T-helper 2 cell (primary cell): ENCODE measurements at places on chromosomes 6 and 20.

DNA sequence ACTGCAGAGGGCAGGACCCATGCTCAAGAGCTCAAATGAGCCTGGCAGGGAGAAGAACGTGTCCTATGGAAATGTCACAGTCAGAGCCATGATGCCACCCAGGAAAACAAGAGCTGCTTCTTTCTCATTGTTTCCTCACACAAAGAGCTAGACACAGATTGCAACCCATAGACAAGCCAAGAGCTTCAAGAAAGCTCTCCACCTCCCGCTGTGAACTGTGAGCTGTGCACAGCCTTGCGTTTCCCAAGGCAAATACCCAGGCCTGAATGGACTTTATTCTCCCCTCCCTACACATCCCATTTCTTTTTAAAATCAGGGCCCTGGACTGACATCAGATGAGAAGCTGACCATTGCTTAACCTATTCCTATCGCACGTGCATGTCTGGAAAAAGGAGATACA lies 388.8 kb downstream of the RNGTT start:
- DNase-seq = no peak

- DNase-seq = no peak
Measured at GRCh38 chr6:71656121-71656520, 230.2 kb upstream of the RIMS1 start.

DNA sequence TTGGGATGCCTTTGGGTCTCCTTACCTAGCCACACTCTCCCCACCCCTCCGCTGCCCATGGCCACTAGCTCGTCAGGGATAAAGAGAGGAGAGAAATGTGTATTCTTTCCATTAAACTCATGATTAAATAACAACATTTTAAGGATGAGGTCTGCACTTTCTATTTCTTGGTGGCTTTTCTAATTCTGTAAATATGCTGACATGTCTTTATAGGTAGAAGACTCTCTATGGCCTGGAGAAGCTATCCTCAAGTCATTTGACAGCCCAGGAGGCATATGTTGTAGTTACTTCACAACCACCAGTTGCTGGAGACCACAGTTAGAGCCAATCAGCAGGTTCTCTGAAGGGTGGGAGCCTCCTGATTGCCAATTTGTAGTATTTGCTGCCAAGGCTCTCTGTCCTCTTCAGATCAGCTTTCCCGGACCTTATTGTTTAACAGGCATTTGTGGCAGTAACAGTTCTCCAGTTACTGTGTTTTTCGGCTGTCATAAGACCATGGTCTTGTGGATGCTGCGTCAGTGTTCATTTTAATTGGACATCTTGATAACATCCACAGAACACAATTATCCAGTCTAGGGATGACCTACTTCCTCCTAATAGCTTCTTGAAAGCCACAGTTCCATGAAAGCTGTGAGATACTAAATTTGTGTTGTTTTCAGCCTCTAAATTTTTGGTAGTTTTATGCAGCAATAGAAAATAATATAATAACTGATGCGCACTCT lies 205.0 kb upstream of the KCNQ5 start:
- DNase-seq = no peak

DNA sequence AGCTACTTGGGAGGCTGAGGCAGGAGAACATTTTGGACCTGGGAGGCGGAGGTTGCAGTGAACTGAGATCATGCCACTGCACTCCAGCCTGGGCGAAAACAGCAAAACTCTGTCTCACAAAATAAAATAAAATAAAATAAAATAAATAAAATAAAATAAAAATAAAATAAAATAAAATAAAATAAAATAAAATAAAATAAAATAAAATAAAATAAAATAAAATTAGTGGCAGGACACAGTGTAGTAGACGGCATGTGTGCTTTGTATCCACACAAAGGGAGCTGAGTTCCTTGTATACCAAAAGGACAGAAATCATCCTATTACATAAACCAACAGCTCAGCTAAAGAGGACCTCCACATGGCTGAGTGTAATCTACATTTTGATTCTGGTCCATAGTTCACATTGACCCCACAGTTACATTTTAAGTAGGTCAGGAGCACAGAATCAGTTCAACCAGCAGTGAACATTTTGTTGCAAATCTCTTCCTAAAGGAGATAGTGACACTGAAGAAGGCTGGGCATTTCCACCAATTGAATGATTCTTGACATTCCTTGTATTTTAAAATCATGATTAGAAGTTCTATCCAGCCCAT lies 91.7 kb upstream of the MAP7 start:
- no peak for DNase-seq

GRCh38 chr6:13695252-13695651 lies 16.4 kb downstream of the RANBP9 start:
- no peak for DNase-seq

GRCh38 chr6:165662041-165662748 lies 846 bp downstream of the PDE10A start:
- DNase-seq = peak; percentile 30

GRCh38 chr20:56002908-56003800 lies 2.2 kb downstream of the CBLN4 start:
- no peak for DNase-seq

DNA sequence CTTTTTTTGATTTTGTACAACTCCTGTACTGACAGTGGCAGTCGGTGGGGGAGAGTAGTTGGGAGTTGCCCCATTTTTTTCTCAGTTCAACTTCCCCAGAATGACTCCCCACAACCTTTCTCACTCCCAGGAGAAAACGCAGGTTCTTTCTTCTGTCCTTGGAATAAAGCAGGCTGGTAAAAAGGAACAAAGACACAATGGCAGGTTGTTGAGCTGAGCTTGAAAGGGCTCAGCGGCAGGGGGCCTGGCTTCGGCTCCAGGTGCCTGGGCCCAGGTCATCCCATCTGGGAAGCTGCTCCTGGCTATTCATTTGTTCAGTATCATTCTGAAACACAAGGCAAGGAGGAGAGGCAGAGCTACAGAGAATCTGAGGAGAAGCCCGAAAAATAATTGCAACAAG lies 46.2 kb downstream of the PROKR2 start:
- no peak for DNase-seq

GRCh38 chr6:149235130-149235561 lies 82.4 kb upstream of the TAB2 start:
- no peak for DNase-seq

DNA sequence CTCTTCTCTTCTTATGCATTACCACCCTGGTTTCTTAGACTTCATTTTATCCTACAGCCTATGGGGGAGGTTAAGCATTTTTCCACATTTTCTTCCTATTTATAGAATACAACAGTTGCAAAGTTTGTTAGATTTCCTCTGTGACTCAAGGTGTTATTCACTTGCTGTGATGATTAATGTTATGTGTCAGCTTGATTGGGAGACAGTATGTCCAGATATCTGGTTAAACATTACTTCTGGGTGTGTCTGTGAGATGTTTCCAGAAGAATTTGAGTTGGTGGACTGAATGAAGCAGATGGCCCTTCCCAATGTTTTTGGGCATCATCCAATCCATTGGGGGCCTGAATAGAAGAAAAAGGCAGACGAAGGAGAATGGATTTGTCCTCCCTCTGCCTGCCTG lies 131.3 kb downstream of the C6orf118 start:
- DNase-seq = no peak

- DNase-seq = no peak
Measured at GRCh38 chr6:10769419-10769818, 21.8 kb downstream of the TMEM14B start.

GRCh38 chr20:33671573-33672288 lies 2.5 kb downstream of the NECAB3 start:
- no peak for DNase-seq

GRCh38 chr6:166921570-166921969 lies 34.8 kb downstream of the RNASET2 start:
- DNase-seq = no peak

GRCh38 chr6:1496092-1496491 lies 106.7 kb downstream of the FOXF2 start:
- DNase-seq = no peak

- no peak for DNase-seq
Measured at GRCh38 chr6:119066517-119066916, 11.9 kb downstream of the FAM184A start.

DNA sequence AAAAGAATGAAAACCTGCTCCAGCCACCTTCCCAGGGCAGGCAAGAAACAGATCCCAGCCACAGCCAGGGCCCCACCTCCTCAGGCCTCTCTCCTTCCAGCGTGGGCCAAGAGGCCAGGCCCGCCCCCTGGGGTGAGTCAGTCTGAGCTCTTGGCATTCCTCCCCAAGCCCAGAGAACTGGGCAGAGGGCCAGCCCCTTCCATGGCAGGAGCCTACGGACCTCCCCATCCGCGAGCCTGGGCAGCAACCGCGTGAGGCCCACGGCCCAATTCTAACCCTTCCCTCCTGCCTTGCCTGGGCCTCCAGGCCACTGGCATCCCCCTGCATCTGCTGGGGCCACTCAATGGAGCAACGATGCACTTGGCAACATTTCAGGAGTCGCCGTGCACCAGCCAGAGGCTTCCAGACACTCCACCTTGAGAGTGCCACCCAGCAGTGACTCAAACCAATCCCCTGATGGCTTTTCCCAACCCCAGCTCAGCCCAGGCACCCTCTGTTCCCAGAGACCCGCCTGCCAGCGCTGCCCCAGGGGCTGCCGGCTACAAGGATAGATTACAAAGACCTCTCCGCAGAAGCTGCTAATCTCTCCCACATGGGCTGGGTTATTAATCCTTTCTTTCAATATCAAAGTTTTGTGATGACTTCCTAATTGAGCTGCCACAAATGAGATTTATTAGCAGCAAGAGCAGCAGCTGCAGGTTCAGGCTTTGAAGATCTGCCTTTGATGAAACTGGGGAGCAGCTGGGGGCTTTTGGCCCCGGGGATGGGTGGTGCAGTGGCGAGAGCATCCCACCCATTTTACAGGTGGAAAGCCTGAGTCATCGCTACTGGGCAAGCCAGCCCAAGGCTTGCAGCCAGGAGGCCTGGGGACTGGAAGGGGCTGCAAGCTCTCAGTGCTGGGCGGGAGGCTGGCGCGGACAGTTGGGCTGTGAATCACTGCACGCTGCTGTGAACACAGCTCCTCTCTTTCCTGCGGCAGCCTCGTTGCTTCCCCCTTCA lies 85.7 kb downstream of the NFATC2 start:
- no peak for DNase-seq

- DNase-seq = no peak
Measured at GRCh38 chr20:3405696-3406358, 1.6 kb downstream of the DNAAF9 start.

GRCh38 chr6:156849806-156850205 lies 72.6 kb downstream of the ARID1B start:
- no peak for DNase-seq

- DNase-seq = no peak
Measured at GRCh38 chr6:38805692-38806091, 90.6 kb downstream of the DNAH8 start.

DNA sequence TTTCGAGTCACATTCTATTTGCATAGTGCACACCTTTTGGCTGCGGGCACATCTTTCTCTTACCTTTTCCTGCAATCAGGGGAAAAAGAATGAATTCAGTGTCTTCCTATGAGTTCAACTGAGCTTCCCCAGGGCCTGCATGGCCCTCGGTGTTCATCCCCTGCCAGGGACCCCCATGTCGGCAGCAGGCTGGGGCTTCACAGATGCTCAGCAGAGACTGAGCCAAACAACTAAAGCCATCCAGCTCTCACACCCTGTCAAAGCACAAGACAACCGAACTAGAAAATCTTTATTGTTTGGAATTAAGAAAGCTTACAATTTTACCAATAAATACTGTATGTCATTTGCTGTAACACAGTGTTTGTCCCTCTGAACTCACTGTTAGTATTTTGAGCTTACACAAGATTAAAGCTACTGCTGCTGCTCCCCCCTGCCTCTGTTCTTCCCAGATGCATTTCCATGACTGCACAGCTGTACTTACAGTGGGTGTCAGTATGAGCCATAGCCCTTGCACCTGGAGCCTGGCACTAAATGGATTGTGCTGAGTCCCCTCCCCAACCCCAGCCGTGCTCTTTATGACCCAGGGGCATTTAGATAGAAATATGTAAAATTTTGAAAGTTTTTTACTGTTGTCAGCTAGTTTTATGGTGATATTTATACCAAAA lies 205.8 kb downstream of the TMEM242 start:
- no peak for DNase-seq

DNA sequence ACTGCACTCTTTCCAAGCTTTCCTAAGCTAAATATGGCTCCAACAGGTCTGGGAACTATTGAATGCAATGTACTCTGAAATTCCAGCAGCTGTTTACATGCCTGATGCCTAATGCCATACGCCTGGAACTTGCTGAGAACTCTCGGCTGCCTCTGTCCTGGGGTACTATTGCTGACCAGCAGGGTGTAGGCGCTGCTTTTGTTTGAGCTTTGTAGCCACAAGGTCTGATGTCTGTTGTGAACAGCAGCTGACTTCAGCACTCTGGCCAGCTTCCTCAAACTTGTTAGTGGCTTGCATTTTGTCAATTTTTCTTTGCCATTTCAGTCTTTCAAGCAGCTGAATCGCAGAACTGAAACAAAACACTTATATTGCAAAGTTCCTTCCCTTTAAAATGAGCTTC lies 26.7 kb downstream of the SAYSD1 start:
- no peak for DNase-seq

GRCh38 chr6:110944681-110945151 lies 13.8 kb upstream of the GTF3C6 start:
- DNase-seq = peak; percentile 10

GRCh38 chr6:156944412-156944811 lies 167.2 kb downstream of the ARID1B start:
- DNase-seq = no peak

GRCh38 chr6:159904497-159904911 lies 13.7 kb downstream of the MAS1 start:
- no peak for DNase-seq

- no peak for DNase-seq
Measured at GRCh38 chr6:135322427-135323201, 141.5 kb downstream of the MYB start.

- DNase-seq = no peak
Measured at GRCh38 chr20:4192378-4193068, 177.2 kb upstream of the RNF24 start.

GRCh38 chr6:106051226-106051625 lies 34.9 kb upstream of the PRDM1 start:
- no peak for DNase-seq

DNA sequence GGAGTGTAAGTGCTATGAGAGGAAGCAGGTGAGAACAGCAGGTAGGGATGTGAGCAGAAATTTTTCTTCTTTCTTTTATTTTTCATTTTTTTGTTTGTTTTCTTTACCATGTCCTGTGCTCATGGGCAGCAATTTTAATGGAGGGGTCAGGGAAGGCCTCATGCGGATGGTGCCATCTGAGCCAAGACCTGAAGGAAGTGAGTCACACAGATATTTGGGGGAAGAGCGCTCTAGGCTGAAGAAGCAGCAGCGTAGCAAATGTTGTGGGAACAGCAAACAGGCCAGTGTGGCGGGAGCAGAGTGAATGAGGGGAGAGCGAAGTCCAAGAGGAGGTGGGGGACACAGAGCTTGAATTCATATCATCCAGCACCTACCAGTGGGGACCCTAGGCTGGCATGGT lies 12.7 kb downstream of the SPDEF start:
- no peak for DNase-seq

GRCh38 chr6:5266423-5266822 lies 5.1 kb downstream of the FARS2 start:
- DNase-seq = no peak

DNA sequence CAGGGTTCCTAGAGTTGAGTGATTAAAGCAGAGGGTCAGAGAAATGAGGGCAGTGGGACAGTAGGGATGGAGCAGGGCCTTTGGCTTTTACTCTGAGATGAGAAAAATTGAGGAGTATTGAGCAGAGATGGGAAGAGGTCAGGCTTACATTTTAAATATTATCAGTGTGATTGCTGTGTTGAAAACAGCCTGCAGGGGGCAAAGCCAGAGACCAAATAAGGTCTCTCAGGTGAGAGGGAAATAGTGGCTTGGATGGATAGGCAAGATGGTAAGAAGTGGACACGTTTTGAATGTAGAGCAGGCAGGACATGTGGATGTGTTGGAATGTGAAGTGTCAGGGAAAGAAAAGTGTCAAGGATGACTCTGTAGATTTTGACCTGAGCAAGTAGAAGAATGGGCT lies 105.0 kb upstream of the MAP3K7 start:
- DNase-seq = no peak
